ENCODE measurements at places on chromosomes 12 and 14. TPM values are rescaled to one million over a fixed set of nuclear protein-coding genes. Genes with fewer than 3 reads are reported as not detected.

GRCh38 chr12:44459569-44459968 lies 416.5 kb downstream of the NELL2 start:
- H3K4me3 ChIP-seq: no peak overlapping the region
- no peak for DNase-seq
- no peaks in the 10 kb centered on the region for H3K27me3 ChIP-seq
- no peaks in the 10 kb centered on the region for H3K4me1 ChIP-seq
- H3K27ac ChIP-seq: no peak overlapping the region

- H3K4me3 ChIP-seq: no peak overlapping the region
- H3K27ac ChIP-seq: no peak overlapping the region
- no peaks in the 10 kb centered on the region for H3K27me3 ChIP-seq
- DNase-seq: no peak
- peaks cover 1% of the 10 kb centered on the region for H3K4me1 ChIP-seq
- no peaks in the 10 kb centered on the region for H3K36me3 ChIP-seq
These were observed 42.2 kb upstream of the FBXO33 start for GRCh38 chr14:39474416-39474911.

DNA sequence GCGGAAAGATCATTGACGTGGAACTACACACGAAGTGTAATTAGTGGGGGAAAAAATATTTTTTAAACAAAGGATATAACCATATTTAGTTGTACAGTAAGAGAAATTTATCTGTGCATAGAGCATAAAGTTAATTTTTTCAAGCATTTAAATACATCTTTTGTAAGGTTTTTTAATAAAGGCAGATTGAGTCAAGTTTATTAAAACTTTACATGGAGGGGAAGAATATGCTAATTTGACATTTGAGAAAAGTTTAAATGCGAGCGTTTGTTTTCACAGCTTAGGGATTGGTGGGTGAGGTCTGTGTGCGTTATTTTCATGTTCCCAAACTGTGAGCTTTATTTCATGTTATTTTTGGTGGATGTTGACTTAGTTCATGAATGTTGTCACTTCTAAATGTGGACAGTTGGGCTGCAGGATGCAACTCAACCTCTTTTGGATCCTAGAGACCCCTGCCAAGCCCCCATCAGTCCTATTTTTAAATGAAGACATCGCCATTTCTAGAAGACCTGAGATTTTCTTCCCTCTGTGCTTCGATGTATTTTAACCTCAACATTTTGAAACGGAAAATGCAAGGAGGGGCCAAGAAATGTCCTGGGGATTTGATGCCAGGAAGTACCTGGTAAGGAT lies 32.3 kb downstream of the BRI3BP start:
- DNase-seq: peak; percentile 55
- H3K4me1 ChIP-seq: peaks cover 5% of the 10 kb centered on the region
- H3K36me3 ChIP-seq: peaks cover 10% of the 10 kb centered on the region
- no peak overlapping the region for H3K4me3 ChIP-seq

- H3K27me3 ChIP-seq: no peaks in the 10 kb centered on the region
- DNase-seq: no peak
- no peak overlapping the region for H3K27ac ChIP-seq
- no peaks in the 10 kb centered on the region for H3K4me1 ChIP-seq
- H3K36me3 ChIP-seq: no peaks in the 10 kb centered on the region
- H3K4me3 ChIP-seq: no peak overlapping the region
These were observed 63.0 kb upstream of the BTG1 start for GRCh38 chr12:92208613-92209121.

- H3K4me3 ChIP-seq: no peak overlapping the region
- no peaks in the 10 kb centered on the region for H3K4me1 ChIP-seq
- DNase-seq: no peak
- H3K27ac ChIP-seq: no peak overlapping the region
- H3K36me3 ChIP-seq: no peaks in the 10 kb centered on the region
These were observed 78.3 kb downstream of the DYRK2 start for GRCh38 chr12:67726868-67727267.

DNA sequence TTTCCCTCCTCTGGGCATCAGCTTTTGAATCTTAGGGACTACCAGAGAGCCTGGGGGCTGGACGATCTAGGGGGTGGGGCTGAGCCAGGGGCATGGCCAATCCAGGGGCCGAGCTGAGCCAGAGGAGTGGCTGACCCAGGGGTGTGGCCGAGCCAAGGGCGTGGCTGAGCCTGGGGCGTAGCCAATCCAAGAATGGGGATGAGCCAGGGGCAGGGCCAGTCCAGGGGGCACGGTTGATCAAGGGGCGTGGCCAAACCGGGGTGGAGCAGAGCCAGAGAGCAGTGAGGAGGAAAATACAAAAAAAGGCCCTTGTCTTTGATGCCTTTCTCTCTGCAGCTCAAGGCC lies 219.3 kb upstream of the NOS1 start:
- H3K36me3 ChIP-seq: no peaks in the 10 kb centered on the region
- H3K4me3 ChIP-seq: no peak overlapping the region
- peaks cover 12% of the 10 kb centered on the region for H3K4me1 ChIP-seq
- DNase-seq: no peak
- peaks cover 4% of the 10 kb centered on the region for H3K27me3 ChIP-seq
- H3K27ac ChIP-seq: no peak overlapping the region

DNA sequence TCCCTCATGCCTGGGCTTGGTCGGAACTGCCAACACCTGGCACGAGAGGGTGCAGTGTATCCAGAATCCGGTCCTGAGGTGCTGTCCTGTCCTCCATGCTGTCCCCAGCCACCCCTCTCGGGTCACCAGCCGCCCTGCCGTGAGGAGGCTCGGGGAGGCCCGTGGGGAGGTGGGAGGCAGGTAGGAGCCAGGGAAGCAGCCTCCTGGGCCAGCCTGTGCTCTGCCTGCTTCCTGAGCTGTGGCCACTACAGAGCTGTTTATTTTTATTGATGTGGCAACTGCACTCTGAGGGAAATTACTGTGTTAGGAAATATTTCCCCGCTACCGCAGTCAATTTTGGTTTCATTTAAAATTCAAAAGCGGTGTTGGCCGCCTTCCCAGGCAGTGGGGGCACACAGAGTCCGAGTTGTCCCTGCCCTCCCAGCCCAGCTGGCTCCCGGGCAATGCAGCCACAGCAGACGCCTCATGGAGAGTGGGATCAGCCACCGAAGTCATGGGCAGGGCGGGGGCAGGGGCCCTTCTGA lies 18.3 kb downstream of the NOC4L start:
- H3K36me3 ChIP-seq: peaks cover 25% of the 10 kb centered on the region
- H3K4me1 ChIP-seq: peaks cover 28% of the 10 kb centered on the region
- no peak overlapping the region for H3K27ac ChIP-seq
- DNase-seq: peak; percentile 57

GRCh38 chr12:26090836-26091510 lies 33.9 kb downstream of the BHLHE41 start:
- no peak overlapping the region for H3K4me3 ChIP-seq
- H3K4me1 ChIP-seq: no peaks in the 10 kb centered on the region
- no peaks in the 10 kb centered on the region for H3K27me3 ChIP-seq
- no peaks in the 10 kb centered on the region for H3K36me3 ChIP-seq

DNA sequence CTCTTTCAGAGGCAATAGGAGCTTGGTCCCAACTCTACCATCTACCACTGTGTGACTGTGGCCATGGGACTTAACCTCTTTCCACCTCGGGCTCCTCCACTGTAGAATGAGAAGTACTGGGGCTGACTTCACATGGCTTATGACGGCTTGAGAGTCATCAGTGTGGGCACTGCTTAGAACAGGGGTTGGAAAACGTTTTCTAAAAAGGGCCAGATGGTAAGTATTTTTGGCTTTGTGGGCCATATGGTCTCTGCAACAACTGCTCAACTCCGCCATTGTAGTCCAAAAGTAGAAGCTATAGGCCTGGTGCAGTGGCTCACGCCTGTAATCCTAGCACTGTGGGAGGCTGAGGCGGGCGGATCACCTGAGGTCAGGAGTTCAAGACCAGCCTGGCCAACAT lies 69.2 kb upstream of the LTA4H start:
- H3K27me3 ChIP-seq: no peaks in the 10 kb centered on the region
- peaks cover 4% of the 10 kb centered on the region for H3K4me1 ChIP-seq
- no peak for DNase-seq
- H3K4me3 ChIP-seq: no peak overlapping the region
- no peak overlapping the region for H3K27ac ChIP-seq

DNA sequence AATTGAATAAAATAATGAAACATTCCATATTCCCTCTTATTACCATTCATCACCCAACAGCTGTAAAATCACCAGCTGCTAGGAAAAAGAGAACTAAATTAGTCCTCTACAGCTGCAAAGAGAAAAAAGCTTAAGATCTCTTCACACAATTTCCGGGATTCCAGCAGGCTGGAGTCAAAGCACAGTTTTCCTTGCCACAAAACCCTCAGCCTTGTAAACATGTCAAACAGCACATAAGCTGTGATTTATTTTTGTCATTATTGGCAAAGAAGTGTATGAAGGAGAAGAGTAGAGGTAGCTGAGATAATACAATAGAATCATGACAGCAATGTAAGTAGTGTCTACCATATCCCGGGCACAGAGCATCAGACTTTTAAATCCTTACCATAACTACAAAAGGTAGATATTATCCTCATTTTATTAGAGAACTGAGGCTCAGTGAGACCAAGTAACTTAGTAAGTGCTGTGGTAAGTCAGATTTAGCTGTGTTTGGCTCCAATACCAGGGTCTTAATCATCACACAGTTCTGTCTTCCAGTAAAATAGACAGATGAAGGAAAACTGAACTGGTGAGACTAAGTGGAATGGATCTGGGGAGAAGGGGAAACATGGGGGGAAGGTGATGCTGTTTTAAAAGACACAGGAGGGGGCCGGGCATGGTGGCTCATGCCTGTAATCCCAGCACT lies 57.3 kb downstream of the NTN4 start:
- no peaks in the 10 kb centered on the region for H3K27me3 ChIP-seq
- no peaks in the 10 kb centered on the region for H3K4me1 ChIP-seq
- no peak overlapping the region for H3K4me3 ChIP-seq
- H3K27ac ChIP-seq: no peak overlapping the region

- no peak for DNase-seq
- H3K36me3 ChIP-seq: no peaks in the 10 kb centered on the region
- H3K4me3 ChIP-seq: no peak overlapping the region
- H3K4me1 ChIP-seq: no peaks in the 10 kb centered on the region
- no peak overlapping the region for H3K27ac ChIP-seq
- H3K27me3 ChIP-seq: no peaks in the 10 kb centered on the region
These were observed 71.8 kb downstream of the PAWR start for GRCh38 chr12:79618848-79619404.

DNA sequence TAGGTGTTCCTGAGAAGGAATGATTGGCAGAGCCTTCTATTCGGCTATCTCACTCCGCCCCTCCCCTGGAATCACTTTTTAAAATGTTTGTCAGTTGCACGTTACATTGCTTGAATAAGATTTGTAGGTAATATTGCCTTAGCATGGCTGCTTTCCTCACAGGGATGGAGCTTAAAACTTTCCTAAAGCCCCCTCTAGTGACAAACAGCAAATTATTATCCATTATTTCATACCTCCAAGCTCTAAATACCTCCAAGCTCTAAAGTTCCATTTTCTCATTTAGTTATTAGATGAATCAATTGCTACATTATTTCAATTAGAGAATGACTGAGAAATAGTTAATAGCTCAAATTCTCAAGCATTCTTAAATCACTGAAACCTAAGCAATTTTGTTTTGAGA lies 5.1 kb upstream of the SPATA7 start:
- H3K36me3 ChIP-seq: no peaks in the 10 kb centered on the region
- DNase-seq: peak; percentile 66
- no peak overlapping the region for H3K4me3 ChIP-seq
- H3K27ac ChIP-seq: no peak overlapping the region
- H3K27me3 ChIP-seq: no peaks in the 10 kb centered on the region
- H3K4me1 ChIP-seq: peaks cover 5% of the 10 kb centered on the region

The CNTN1 gene
- total RNA-seq: 745 TPM

The NOVA1 gene
- total RNA-seq: 166 TPM

The KRT73 gene
- 0.10 TPM for total RNA-seq

The RBM19 gene
- total RNA-seq: 24.9 TPM

The DEGS2 gene
- 3.0 TPM for total RNA-seq

The ING4 gene
- total RNA-seq: 87.5 TPM

The NEUROD4 gene
- total RNA-seq: 1.3 TPM

Measured in spinal cord (tissue), 10 donors.